Activated CD4-positive, alpha-beta T cell treated with anti-CD3 and anti-CD28 coated beads, Interleukin-2, amount 50 U/mL, for 16 hours (primary cell): ENCODE measurements at places on chromosomes 1 and 21.

DNA sequence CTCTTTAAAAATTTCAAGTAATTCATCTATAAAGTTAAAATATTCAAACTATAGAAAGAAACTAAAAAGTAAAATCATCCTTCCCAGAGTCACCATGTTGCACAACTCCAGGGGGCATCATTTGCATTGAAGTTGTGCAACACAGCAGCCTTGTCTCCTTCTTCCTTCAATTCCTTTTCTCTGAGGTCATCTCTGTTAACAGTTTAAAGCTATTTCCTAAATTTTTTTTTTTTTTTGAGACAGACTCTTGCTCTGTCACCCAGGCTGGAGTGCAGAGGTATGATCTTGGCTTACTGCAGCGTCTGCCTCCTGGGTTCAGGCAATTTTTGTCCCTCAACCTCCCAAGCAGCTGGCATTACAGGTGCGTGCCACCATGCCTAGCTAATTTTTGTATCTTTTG lies 7.1 kb downstream of the RHBG start:
- no peak for DNase-seq

- no peak for DNase-seq
These were observed 43.6 kb upstream of the BMP8B start for GRCh38 chr1:39832294-39832693.

DNA sequence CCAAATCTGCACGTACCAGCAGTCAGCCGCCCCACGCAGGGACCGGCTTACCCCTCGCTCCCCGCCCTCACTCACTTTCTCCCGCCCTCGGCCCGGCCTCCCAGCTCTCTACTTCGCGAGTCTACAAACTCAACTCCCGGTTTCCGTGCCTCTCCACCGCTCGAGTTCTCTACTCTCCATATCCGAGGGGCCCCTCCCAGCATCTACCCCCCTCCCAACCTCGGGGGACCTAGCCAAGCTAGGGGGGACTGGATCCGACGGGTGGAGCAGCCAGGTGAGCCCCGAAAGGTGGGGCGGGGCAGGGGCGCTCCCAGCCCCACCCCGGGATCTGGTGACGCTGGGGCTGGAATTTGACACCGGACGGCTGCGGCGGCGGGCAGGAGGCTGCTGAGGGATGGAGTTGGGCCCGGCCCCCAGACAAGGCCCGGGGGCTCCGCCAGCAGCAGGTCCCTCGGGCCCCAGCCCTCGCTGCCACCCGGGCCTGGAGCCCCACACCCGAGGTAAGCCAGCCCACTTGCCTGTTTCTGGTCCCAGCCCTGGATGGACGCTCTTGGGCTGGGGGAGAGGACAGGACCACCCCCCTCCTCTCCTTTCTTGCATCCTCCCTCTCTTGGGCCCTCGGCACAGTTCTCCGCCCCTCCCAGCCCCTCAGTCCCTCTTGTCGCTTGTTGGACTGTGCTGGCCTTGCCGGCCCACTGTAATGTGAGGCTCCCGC lies at the start of gene ARTN:
Gene ARTN, plus strand, starts transcription at position 416 of the 715 bp plus-strand sequence. CDS start 1,856 bp downstream, outside the sequence.
- DNase-seq, result no peak

- DNase-seq, result no peak
These were observed 409.1 kb upstream of the KAZN start for GRCh38 chr1:14189381-14189780.

- DNase-seq, result no peak
These were observed 20.2 kb downstream of the LDLRAP1 start for GRCh38 chr1:25563330-25564215.

DNA sequence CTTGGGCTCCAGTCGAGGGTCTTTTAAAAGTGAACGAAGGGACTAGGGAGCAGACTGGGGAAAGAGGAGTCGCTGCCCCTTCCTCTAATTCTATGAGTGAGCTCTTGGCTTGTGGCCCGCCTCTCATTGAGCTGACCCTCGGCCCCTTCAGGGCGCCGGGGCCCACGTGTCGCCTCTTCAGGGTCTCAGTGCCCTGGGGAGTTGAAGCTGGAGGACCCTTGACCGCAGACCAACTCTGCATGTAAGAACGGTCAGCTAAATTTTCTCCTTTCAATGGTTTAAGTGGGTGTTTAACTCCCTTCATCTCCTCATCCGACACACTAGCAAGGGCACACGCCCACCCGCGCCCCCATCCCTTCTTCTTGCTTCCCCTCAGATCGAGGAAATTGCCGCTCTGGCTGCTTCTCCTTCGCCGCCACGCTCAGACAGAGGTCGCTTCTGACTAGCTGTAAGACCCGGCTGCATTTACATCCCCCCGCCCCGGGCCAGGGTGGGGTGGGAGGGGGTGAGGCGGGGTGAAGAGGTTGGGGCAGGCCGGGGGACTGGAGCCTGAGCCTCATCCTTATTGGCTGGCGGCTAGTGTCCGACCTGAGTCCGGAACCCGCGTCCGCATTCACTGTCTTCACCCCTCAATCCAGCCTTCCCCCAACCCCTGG lies 10.9 kb downstream of the NR5A2 start:
- DNase-seq, result no peak

- DNase-seq, result no peak
These were observed 35.0 kb downstream of the USP24 start for GRCh38 chr1:55180075-55180670.

DNA sequence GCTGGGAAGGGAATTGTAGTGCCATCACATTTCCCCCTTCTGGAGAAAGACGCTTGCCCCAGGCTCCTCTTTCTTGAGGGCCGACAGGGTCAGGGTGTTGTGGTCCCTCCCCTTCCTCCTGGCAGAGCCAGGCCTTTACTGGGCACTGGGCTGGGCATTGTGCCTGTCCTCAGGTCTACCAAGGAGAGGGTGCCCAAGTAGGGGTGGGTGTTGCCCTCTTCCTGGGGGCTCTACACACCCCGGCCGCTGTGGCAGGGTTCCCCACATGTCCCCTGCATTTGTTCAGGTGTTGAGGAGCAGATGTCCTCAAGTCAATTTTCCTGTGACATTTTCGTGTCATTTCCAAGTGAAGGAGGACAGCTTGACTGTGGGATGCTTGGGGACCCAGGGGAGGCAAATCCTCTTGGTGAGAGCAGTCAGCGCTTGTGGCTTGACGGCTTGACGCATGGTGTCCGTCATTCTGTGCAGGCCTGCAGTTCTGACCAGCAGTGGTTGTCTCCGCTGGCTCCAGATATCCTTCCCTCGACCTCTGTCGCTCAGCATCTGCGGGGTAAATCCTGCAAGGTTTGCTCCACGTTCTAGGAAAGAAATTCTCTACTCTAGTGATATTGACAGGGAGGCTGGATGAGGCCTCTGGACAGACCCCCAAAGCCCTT lies 181.9 kb upstream of the VAMP3 start:
- DNase-seq, result no peak

DNA sequence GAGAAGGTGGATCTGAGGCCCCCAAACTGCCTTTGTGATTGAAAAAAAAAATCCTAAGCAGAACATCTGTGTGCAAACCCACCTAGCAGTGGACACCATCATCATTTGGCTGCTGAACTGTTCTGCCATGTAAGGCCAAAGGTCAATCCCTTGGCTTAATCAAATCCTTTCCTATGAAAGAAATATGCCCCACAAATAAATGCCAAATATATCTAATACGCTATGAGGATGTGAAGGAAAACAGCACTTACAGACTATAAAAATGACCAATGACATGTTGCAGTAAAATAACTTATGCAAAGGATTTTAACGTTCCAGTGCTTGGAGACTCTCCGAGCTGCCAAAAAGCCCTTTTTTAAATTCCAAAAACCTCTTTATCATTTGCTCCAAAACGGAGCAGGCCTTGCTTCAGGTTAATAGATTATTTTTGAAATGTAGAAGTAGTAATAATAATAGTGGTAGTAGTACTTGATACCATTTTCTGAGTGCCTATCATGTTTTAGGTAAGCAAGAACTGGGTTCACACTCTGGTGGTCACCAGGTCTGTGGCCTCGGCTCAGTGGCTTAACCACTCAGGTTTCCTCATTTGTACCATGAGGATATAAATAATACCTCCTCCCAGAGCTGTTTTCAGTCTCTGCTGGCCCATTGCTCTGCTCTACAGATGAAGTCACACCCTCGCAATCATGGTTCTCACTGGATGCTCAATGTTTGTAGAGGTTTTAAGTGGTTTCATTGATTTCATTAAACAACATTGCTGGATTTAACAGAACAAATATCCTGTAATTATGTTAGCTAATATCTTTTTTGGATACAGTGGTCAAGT lies 47.9 kb upstream of the EDEM3 start:
- no peak for DNase-seq

DNA sequence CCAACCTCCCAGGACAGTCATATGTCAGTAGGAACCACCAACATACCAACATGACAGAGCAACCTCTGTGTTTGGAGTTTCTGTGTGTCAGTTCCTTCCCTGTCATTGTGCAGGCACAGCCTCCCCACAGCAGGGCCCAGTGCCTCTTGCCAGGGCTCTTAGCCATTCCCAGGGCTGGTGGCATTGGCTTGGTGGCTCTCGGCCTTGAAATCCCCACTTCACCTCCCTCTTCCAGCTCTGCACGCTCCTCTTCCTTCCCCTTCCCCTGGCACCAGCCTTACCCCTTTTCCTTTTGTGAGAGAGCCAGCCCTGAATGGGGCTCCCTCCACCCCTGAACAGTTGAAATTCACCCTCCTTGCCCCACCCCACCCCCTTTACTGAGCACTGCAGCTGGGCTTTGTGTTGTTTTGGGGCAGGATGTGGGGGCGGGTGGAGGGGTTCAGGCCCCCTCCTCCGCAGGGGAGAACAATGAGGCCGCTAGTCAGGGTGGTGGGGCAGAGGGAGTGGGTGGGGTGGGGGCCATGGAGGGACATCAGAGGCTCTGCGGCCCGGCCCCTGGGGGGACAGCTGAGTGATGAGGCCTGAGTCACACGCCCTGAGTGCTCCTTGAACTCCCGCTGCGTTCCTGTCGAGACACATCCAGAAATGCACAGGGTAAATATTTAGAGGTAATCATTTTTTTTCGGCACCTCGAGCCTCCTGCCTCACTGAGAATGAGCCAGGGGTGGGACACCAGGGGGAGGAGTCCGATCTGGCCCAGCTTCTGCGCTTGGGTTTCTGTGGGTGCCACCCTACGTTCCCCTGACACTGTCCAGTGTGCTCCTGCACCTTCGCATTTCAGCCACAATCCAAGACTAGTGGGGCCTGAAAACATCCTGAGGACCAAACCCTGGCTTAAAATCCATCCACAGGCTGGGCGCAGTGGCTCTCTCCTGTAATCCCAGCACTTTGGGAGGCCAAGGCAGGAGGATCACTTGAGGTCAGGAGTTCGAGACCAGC lies 28.6 kb downstream of the LGR6 start:
- DNase-seq, result no peak

DNA sequence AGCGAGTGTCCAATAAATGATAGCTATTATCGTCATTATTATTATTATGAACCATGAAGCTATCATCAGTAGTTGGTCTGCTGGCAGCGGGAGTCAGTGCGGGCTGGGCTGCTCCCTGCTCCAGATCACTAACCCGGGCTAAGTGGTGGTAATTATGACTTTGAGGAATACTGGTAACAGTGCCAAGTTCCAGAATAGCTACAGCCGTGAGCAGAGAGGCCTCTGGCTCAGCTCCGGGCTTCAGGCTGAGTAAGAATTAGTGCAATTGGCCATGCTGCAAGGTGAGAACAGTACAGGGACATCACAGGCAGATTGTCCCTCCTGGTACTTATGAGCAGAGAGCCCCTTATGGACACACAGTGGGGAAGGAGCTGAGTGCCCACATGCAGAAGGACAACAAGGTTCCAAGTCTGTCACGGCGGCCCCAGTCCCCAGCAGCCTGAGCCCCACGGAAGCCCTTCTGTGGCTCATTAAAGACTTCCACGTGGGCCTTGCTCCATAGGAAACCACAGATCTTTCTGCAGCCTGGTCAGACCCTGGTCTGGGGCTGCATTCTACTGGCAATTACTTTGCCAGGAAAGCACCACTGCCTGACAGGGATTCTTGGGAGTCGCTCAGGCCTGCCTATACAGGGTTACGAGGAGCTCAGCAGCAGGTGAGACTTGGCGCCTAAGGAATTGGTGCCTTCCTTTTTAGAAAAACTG lies 235.1 kb downstream of the RRAGC start:
- no peak for DNase-seq

DNA sequence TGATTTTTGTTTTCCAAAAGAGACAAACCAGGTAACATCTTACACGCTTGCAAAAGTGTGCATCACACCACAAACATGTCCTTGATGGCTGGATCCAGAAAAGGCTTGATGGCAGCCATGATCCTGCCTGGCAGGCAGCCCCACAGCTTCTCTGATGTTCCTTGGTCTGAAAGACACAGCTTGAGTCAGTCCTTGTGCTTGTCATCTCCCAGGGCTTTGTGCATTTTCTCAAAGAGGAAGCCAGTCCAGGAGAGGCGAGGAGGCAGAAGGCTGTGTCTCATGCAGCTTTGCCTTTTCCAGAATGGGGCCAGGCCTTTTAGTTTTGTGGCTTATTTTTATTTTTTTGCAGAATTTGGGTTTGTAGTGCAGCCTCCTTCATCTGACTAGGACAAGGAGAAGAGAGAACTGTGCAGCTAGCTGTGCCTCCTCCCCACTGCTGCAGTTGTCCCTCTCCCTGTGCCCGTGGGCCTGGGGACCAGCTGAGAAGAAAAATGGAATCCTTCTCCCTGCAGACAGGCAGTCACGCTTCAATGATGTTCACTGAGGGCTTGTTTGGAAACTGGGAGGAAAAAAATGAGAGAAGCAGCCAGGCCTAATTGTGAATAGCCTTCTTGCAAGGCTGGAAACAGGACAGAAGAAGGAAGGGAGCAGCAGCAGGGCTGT lies 7.4 kb downstream of the FNDC5 start:
- DNase-seq, result no peak

- DNase-seq, result no peak
These were observed 80.9 kb upstream of the BACH1 start for GRCh38 chr21:29217818-29218291.

DNA sequence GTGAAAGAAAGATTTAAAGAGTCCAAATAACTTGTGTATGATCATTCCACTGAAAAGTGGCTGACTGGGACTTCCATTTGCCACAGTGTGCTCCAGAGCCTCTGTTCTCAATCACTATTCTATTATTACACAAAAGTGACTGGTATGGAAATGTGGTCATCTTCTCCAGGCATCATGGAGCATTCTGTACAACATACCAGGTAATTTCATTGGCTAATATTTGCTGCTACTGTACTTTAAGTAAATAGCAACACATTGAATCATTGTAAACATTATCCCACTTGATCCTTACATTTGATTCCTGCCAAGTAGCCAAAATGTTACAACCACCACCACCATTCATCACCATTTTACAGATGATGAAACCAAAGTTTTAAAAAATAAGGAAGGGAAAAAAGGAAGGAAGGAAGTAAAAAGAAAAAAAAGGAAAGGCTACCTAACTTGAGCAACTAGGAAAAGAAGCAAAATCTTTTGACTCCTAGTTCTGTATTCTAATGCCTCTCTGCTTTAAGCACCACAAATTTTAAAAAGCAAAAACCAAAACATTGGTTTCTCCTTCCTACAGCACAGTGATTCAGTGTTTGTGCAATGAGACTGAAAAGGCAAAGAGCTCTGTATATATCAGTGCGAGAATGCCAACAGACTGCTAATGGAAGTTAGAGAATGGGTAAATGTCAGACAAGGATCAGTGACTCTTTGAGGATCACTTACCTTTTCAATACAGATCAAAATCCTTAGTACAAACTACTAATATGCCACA lies 361.4 kb upstream of the PTBP2 start:
- DNase-seq, result no peak

GRCh38 chr1:12607263-12607662 lies 10.7 kb downstream of the DHRS3 start:
- DNase-seq, result no peak
